ENCODE measurements at places on chromosomes 1 and 21.

- DNase-seq: no peak
Measured at GRCh38 chr21:38080888-38081287, 164.6 kb upstream of the KCNJ6 start.

DNA sequence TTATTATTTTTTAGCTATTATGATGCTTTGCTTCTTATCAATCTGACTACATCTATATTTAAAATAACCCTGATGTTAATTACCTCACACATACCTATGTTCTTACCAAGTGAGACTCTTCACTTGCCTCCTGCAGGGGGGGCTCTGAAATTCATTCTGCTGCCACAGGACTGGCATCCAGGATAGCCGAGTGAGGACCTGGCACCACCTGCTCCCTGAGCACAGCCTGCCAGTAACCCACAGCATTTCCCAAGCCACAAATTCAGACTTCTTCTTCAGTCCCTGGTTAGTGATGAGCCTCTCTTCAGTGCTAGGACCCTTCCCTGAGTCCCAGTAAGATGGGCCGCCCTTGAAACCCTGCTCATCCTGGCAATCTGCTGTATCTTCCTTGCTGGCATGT lies 296.5 kb upstream of the PLXNA2 start:
- DNase-seq: no peak

GRCh38 chr1:57024428-57024827 lies 58.6 kb upstream of the C8B start:
- no peak for DNase-seq

GRCh38 chr21:29299916-29300806 lies 1.4 kb downstream of the BACH1 start:
- DNase-seq: peak; percentile 87

DNA sequence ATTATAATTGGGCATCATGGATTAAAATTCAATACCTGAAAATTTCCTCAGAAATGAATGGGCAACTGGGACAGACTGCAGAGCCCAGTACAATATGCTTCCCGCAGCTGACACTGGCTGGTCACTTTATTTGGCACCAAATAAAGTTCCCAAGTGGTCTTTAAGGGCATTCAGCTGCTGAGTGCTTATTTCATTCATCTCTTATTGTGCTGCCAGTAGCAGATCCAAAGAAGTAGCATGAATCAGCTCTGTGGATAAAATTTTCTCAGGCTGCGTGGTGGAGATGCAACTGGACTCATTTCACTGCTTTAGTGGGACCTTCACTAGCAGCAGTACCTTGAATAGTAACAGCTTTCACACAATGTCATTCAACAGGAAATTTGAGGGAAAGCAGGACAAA lies 226.3 kb upstream of the ADGRL2 start:
- DNase-seq: no peak

GRCh38 chr1:146035048-146035423 lies 13.5 kb upstream of the HJV start:
- peak; percentile 51 for DNase-seq

DNA sequence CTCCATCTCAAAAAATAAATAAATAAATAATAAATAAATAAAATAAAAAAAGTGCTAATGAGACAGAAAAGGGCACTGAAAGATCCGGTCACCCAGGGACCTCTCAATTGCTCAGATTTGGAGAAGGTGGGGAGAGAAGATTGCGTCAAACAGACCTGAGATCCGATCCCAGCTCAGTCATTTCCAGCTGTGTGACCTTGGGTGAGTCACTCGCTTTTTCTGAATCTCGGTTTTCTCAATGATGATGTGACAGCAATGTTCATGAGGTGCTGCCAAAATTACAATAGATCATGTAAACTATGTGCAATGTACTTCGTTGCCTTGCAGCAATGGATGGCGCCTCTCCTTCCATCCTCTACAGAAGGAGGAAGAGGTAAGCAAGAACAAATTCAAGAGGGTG lies 11.1 kb upstream of the MEF2D start:
- DNase-seq: no peak

GRCh38 chr1:78665809-78666208 lies 16.2 kb downstream of the IFI44 start:
- no peak for DNase-seq

GRCh38 chr1:2848006-2848670 lies 46.6 kb upstream of the TTC34 start:
- DNase-seq: no peak

DNA sequence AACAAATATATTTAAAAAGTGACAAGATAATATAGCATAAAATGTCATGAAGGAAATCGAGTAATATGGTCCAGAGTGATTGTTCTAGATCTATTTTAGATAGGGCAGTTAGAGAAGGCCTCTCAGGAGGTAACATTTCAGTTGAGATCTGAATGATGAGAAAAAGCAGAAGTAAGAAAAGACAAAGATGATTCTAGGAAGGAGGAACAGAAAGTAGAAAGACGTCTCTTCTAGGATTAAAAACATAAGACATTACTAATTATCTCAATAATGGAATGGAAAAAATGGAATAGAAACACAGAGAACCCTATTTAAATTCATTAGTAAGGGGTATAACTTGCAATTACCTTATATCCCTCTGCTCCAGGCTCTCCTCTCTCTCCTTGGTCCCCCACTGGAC lies 130.0 kb upstream of the ZNHIT6 start:
- no peak for DNase-seq

DNA sequence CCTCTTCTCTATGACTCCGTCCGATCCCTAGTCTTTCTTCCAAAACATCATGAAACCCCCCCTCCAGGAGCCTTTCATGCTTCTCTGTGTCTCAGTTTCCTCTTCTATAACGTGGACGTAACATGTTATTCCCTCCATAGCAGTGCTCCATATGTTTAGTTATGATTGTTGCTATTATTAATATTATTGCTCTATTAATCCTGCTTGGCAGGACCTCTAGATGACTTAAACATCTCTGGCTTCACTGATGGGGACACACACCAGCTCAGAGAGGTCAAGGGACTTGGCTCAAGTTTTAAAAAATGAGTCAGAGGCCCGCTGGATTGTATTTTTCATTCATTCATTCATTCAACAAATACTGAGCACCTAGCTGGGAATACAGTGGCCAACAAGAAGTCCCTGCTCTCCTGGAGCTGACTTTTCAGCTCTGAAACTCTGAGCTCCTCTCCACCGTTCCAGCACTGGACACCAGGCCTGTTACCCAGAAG lies 404 bp upstream of the CPLANE2 start:
- DNase-seq: no peak

DNA sequence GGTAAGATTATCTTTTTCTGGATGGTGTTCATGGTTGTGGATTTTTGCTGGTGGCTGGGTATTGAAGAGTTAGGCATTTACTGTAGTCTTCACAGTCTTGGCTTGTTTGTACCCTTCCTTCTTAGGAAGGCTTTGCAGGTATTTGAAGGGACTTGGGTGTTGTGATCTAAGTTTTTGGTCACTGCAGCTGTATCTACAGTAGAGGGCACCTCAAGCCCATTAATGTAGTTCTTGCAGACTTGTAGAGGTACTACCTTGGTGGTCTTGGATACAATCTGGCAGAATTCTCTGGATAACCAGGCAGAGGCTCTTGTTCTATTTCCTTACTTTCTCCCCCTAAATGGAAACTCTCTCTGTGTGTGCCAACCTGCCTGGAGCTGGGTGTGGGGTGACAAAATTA lies 155.8 kb upstream of the BRINP3 start:
- DNase-seq: no peak

DNA sequence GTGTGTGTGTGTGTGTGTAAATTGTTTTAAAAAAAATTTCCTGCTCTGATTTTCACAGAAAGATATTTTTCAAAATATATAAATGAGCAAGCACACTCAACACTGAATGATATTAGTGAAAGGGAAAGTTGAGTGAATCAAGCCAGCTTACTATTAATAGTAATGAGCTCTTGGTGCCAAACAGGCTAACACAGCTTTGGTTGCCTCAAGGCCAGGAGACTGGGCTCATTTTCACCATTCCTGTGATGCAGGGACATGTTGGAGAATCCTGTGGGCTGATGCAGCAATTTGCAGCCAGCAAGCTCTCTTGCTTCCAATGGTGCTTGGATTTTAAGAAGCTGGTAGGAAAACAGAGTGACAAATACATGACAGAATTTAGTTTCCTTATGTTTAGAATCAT lies 30.2 kb downstream of the PLA2G4A start:
- DNase-seq: no peak

DNA sequence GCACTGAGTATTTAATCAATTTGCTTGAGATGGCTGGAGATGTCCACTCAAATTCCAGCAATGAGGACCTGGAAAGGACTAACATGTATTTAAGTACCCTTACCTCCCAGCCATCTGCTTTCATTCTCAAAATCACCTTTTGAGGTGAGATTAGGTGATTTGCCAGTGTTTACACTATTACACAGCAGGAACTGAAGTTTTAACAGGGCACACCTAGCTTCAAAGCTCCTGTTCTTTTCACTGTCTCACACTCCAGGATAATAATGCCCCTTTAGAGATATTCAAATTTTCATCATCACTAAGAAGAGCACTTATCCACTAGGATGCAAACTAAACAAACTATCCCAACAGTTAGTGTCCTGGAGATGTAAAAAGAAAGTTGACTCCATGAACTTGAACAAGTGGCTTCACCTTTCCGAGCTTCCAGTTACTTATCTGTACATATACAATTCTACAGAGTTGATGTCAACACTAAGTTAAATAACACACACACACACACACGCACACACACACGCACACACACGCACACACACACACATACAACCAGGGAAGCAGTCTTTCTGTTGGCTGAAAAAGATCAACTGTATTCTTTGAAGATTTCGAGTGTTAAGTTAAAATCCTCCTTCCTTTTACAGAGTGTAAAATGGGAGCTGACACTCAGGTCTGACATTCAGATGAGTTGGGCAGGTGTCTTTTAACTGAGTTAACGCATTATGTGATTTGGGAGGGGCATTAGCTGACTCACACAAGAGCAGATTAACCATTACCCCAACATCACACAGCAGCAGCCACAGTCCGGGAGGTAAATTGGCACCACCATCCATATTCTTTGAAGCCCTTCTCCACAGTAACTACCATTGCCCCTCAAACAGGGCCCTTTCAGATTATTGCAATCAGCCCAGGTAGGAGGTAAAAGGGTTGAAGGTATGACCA lies 15.5 kb upstream of the JAK1 start:
- DNase-seq: no peak

DNA sequence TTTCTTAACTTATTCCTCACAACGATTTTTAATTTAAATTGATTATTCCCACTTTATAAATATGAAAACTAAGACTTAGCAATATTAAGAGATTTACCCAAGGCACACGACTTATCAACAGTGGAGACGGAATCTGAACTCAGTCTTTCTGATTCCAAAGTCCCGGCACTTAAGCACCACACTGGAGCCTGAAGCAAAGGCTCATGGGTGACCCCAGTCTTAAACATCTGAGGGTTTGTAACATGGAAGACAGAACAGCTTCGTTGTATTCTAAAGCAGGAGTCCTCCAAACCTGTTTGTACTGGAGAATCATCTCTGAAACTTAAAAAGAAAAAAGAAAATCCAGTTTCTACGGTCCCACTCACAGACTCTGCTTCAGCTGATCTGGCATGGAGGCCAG lies 519.5 kb downstream of the SMYD3 start:
- no peak for DNase-seq

GRCh38 chr1:222653178-222653827 lies 35.4 kb downstream of the MIA3 start:
- no peak for DNase-seq

DNA sequence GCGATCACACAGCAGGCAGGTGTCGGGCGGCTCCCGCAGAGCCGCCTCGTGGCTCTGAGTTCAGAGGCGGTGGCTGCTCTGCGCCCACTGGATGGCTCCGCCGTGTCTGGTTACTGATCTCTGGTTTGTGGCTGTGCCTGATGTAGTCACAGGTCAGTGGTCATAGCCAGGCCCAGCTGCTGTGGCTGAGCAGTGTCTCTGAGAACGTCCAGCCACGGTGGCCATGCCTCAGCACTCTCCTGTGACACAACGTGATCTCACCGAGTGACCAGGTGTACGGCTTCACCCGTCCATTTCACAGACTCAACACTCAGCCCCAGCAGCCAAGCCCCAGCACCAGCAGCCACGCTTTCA lies 61.2 kb downstream of the KCNN3 start:
- DNase-seq: no peak

GRCh38 chr1:205858141-205858961 lies 8.4 kb upstream of the PM20D1 start:
- DNase-seq: no peak

GRCh38 chr21:27804515-27804914 lies 837.6 kb upstream of the ADAMTS5 start:
- DNase-seq: no peak

- DNase-seq: no peak
Measured at GRCh38 chr1:113898241-113898814, 6.3 kb downstream of the AP4B1 start.

DNA sequence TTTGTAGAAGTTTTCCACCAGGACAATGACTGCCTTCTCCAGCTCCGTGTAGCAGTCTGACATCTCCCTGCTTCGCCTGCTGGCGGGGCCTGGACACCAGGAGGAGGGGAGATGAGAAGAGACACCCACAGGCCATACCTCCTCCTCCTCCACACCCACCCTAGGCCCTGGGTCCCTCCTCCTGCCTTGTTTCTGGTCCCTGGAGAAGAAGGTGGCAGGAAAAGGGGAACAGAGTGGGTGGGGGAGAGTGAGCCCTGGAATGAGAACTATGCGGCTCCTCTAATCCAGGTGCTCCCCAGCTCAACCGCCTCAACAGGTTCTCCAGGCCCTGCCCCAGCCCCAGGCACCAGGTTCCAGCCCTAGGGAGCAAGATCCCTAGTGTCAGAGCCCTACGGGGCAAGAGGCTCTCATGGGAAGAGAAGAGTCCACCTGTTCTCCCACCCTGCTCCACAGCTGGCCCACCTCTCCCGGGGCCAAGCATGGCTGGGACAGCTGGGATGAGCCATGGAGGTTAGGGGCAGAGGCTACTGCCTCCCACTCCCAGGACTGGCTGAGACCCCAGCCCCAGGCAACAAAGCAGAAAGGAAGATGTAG lies 4.8 kb downstream of the S100A16 start:
- DNase-seq: no peak

- no peak for DNase-seq
Measured at GRCh38 chr1:110309139-110309538, 30.0 kb upstream of the RBM15 start.

GRCh38 chr1:245585252-245585959 lies 430.6 kb downstream of the KIF26B start:
- no peak for DNase-seq

DNA sequence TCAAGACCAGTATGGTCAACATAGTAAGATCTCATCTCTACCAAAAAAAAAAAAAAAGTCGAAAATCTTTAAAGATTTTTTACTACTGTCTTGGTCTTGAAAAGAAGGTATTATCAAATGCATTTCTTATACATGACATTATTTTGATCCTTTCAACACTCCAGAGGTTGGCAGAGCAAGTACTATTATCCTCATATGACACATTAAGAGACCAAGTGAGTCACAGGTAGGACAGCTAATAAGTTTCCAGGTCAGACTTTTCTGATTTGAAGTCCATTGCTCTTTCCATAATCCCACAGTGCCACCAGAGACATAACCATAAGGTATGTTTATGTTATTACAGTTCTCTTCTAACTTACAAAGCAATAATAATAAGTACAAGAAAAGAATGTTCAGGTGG lies 15.2 kb downstream of the DBT start:
- no peak for DNase-seq

GRCh38 chr1:202585590-202585933 lies 124.7 kb downstream of the SYT2 start:
- DNase-seq: no peak
